Caki2 (cell line): ENCODE measurements at places on chromosomes 1 and 21.
A peak's percentile ranks its signal among the peaks of the same experiment; 100 is the strongest.

DNA sequence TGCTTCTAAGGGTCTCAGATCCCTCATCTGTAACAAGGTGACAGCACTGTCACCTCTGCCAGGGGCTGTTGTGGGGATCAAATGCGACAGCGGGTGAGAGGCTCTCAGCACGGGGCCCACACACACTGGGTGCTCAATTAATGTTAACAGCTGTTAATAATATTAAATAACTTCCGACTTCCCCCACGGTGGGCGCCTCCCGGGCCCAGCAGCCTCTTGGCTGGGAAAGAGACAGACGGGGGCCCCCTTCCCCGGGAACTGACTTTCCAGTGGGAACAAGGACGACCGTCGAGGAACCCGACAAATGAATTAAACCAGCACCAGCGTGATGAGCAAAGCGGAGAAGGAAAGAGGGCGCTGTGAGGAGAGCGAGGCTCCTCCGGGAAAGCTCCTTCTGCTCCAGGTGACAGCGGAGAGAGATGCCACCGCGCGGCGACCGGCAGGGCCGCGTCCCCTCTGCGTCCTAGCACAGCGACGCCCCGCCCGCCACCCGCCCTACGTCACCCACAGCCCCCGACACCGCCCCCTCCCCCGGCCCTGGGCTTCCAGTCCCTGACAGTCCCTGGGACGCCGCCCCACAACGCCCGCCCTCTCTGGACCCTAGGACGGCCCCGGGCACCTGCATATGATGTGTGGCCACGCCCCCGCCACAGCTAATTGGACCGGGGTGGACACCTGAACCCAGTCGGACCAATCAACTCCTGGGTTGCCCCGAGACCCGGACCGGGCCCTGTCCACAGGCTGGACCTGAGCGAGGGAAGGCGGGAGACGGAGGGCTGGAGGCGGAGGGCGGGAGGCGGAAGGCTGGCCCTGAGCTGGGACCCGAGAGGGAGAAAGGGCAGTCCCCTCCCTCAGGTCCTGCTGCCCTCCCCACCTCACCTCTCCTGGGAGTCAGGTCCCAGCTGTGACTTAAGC lies 38.2 kb downstream of the MATN1 start:
- no peak for DNase-seq

GRCh38 chr1:44240802-44241671 lies 27.8 kb downstream of the DMAP1 start:
- no peak for DNase-seq

DNA sequence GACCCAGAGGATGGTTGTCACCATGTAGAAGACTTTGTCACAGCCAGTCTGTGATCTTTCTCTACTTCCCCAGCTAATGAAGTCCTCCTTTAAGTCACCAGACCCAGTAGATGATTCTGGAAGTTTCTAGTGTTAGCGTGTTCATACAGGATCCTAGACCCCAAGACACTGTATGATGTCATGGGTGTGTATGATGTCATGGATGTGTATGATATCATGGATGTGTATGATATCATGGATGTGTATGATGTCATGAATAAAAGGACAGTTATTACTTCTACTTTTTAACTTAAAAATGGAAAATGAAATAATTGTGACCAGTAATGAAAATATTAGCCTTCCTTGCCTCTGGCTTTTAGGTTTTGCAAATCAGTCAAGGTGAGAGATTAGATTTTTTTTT lies 260.0 kb downstream of the FMN2 start:
- DNase-seq = no peak

DNA sequence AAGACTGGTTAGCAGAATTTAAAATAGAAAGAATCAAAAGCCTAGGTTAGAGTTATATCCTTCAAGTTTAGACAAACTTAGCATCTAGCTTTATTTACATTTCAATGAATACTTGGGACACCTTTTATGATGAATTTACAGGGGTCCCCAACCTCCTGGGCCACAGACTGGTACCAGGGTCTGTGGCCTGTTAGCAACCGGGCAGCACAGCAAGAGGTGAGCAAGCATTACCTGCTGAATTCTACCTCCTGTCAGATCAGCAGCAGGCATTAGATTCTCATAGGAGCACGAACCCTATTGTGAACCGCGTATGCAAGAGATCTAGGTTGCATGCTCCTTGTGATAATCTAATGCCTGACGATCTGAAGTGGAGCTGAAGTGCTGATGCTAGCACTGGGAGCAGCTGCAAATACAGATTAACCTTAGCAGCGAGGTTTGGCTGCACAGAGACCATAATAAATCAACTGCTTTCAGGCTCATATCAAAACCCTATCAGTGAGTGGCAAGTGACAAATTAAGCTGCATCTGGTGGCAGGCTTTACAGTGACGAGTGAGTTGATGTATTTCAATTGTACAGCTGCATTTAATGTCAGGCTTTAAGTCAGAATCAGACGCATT lies 82.0 kb downstream of the UCHL5 start:
- DNase-seq = no peak

- DNase-seq = no peak
Measured at GRCh38 chr21:41864311-41865001, 14.7 kb downstream of the PRDM15 start.

- DNase-seq = no peak
Measured at GRCh38 chr1:206761159-206761768, 9.3 kb upstream of the IL19 start.

- no peak for DNase-seq
Measured at GRCh38 chr1:174976436-174977108, 23.2 kb upstream of the CACYBP start.

DNA sequence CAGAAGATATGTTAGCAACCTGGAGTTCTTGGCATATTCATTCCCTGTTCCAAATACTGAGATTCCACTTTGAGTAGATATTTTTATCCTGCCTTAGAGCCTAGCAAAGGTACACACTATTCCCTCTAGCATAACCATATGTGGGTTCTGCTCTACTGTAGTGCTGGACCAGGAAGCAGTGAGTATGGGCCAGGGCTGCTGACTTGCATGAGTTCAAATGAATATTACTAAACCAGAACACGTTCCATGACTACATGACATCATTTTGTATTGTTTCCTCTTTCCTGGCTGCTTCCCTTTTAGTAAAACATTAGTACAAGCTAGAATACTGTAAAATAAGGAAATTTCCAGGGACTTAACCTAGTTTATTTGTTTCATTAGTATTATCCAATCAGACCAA lies 41.1 kb downstream of the TNFSF18 start:
- no peak for DNase-seq

GRCh38 chr1:84174051-84174556 lies 30.0 kb downstream of the PRKACB start:
- peak; percentile 79 for DNase-seq
